Stimulated activated naive CD4-positive, alpha-beta T cell treated with Interleukin-2 at 50 U/mL for 16 hours (primary cell): ENCODE measurements at places on chromosomes 16 and 17.
A peak's percentile ranks its signal among the peaks of the same experiment; 100 is the strongest.

DNA sequence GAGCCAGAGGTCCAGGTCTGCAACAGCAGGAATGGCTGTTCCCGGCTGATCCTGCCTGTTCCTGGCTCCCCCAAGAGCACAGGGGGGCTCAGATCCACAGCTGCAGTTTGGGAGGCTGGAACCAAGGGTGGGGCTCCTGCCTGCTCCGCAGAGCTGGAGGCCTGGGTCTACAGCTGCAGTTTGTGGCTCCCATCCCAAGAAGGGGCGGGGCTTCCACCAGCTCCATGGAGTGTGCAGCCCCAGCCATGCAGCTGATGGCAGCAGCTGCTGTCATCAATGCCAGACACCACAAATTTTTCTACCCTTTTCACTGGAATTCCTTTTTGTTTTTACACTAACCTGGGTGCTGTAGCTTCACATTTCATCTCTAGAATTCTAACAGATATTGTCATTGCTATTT is 135.4 kb upstream of the KIF2B start:
- DNase-seq = no peak

- DNase-seq = no peak
These were observed 64.6 kb upstream of the CLEC18B start for GRCh38 chr16:74485916-74486315.

DNA sequence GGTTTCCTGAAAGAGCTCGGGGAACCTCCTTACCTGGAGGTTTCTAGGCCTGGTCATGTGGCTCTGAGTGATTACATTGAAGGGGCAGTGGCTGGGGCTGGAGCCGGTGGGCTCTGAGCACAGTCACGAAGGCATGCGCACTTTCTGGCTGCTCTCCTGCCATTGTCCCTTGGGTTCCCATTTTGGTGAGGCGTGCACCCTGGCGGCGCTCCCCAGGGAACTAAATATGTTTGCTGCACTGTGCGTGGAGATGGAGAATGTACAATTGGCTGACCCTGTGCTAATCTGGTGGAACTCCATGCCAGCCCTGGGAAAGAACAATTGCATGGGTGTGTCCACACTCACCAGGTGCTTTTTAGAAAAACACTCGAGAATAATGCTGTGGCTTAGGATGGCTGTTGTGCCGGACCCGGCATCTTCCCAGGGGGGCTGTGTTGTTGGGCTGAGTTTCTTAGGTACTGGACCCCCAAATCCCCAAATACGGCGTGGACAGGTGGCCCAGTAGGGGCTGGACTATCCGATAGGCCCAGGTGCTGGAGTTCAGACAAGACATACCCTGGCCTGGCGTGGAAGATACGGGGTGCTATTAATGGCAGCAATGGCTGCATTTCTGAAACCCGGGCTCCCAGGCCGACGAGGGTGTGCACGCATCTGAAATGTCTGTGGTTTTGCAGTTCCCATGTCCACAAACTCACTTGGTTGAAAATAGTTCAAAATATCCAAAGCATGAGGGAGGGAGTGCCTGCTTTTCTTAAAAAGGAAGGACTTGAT is 230.5 kb downstream of the SEC14L1 start:
- no peak for DNase-seq

DNA sequence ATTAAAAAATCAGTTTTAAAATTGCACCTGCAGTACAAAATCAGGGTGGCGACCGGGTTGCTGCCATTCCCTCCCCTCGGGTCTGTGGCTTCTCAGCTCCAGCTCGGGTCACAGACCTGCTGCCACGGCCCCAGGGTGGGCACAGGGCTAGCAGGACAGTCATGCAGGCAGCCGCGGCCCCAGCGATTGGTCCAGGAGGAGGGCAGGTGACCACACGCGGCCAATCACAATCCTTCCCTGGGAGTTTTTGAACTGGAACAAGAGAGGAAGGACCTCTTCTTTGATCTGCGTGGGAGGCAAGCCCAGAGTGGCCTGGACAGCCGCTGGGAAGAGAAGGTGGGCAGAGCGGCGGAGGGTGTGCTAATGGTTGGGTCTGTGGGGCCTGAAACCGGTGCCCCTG is 25.5 kb downstream of the CBFA2T3 start:
- DNase-seq = no peak

DNA sequence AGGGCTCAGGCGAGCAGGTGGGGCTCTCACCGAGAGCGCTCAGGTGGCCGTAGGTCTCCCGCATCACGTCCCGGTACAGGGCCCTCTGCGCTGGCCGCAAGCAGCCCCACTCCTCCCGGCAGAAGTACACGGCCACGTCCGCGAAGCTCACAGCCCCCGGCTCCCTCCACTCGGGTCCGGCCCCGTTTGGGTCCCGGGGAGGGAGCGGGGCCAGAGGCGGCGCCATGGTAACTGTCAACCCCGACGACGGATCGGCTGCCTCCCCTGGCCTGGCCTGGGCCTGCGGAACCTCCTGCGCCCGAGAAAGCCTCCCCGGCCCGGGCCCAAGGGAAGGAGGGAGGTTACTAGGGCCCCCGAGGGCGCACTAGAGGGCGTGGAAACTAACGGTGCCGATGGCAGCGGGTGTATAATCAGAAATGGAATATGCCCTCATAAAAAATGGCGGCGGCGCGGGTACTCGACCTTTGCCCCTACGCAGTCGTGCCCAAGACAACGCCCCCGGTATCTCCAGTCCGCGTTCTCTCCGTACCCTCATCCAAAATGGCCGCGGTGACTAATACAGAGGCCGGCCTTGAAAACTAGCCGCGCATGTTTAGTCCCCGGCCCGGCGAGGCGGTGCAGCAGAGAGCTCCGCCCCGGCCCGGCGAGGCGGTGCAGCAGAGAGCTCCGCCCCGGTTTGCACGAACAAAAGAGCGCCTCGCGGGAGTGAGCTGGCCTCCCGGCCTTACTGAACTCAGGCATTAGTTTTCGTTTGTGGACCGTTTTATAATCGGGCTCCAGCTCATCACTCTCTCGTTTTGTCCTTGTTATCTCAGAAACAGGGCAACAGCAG is at the start of gene ZNF764:
Gene ZNF764, minus strand, starts transcription at position 418 of the 832 bp plus-strand sequence. Its CDS starts 192 bp downstream, at position 226.
- DNase-seq = peak; percentile 98

- DNase-seq = no peak
These were observed 6.7 kb downstream of the IFI35 start for GRCh38 chr17:43013296-43013695.
